ENCODE measurements at places on chromosomes 2 and 18. TPM values are rescaled to one million over a fixed set of nuclear protein-coding genes. Genes with fewer than 3 reads are reported as not detected.

The TMEM198 gene
- polyA plus RNA-seq: 4.7 TPM

The KHK gene
- 4.2 TPM for polyA plus RNA-seq

The CYP27A1 gene
- 88.9 TPM for polyA plus RNA-seq

DNA sequence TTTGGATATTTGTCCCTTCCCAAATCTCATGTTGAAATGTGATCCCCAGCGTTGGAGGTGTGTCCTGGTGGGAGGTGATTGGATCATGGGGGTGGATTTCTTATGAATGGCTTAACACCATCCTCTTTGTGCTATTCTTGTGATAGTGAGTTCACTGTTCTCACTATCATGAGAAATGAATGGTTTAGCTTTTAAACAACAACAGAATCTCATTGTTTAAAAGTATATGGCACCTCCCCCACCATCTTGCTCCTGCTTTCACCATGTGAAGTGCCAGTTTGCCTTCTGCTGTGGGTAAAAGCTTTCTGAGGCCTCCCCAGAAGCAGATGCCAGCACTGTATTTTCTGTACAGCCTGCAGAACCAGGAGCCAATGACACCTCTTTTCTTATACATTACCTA is 38.1 kb downstream of the KIAA1328 start:
- no peak for DNase-seq

The TUBA3D gene
- polyA plus RNA-seq: not detected

GRCh38 chr2:120833127-120833675 is 97.5 kb downstream of the GLI2 start:
- no peak for DNase-seq

The ACADL gene
- 7.9 TPM for polyA plus RNA-seq

Measured in lung (tissue), 17 donors.